HepG2 (cell line): ENCODE measurements at places on chromosomes 11 and 22.
A peak's percentile ranks its signal among the peaks of the same experiment; 100 is the strongest.

DNA sequence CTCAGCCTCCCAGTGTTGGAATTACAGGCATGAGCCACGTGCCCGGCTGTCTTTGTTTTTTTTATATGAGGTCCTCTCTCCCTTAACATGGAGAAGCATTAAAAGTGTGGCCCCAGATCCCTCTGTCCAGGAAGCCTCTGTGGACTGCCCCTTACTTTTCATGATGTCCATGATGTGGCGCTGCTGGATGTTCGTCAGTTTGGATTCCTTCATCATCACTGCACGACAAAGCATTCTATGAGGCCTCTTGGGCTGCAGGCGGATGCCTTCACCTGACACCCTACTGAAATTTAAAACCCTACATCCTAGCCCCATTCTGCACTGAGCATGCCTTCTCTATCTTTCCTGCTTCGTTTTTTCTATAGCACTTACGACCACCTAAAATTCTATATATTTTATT lies 2.1 kb downstream of the C22orf23 start:
- H3K36me3 ChIP-seq, result no peaks in the 10 kb centered on the region
- no peaks in the 10 kb centered on the region for H3K27me3 ChIP-seq
- H3K4me1 ChIP-seq, result peaks cover 48% of the 10 kb centered on the region
- peak; percentile 47 for DNase-seq
- H3K4me3 ChIP-seq, result no peak overlapping the region

DNA sequence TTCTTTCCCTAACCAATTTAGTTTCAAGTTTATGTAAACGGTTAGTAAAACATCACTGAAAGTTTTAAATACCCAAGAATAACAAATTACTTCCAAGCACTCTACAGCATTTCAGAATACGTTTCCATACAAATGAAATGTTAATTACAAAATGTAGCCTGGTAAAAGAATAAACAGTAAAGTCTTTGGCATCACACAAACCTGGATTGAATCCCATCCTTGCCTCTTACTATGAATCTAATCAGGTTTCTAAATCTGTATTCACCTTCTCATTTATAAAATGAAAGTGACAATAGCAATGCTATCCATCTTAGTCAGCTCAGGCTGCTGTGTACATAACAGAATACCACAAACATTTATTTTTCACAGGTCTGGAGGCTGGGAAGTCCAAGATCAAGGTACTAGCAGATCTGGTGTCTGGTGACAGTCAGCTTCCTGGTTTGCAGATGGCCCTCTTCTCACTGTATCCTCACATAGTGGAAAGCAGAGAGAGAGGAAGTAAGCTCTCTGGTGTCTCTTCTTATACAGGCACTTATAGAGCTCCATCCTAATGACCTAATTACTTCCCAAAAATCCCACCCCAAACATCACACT lies 19.2 kb downstream of the FAM168A start:
- H3K27me3 ChIP-seq, result no peaks in the 10 kb centered on the region
- peak; percentile 38 for DNase-seq
- H3K4me3 ChIP-seq, result no peak overlapping the region
- peaks cover 17% of the 10 kb centered on the region for H3K4me1 ChIP-seq

- peaks cover 28% of the 10 kb centered on the region for H3K4me1 ChIP-seq
- no peak overlapping the region for H3K4me3 ChIP-seq
- no peak overlapping the region for H3K27ac ChIP-seq
- no peaks in the 10 kb centered on the region for H3K36me3 ChIP-seq
- peaks cover 3% of the 10 kb centered on the region; the same call in 2 of the 3 replicates for H3K27me3 ChIP-seq
These were observed 99.7 kb upstream of the IGLL5 start for GRCh38 chr22:22787786-22788459.

DNA sequence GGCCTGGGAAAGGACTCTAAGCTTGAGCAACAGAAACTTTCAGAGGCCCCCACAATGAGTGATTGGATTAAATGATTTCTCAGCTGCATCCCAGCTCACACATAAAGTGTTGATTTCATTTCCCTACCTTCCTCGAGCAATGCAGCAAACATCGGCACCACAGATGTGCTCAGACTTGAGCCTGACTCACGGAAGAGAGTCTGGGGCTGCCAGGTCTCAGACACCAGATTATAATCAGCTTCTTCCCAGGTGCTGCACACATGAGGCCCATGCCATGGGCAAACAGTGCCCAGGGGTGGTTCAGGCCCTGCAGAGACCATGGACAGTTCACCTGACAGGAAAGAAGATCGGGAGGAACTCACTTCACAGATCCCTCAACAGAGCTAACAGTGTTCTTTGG lies 226.6 kb upstream of the TENM4 start:
- H3K4me3 ChIP-seq, result no peak overlapping the region
- H3K27ac ChIP-seq, result no peak overlapping the region
- H3K36me3 ChIP-seq, result no peaks in the 10 kb centered on the region
- no peaks in the 10 kb centered on the region; the same call in 1 of the 2 replicates for H3K27me3 ChIP-seq

DNA sequence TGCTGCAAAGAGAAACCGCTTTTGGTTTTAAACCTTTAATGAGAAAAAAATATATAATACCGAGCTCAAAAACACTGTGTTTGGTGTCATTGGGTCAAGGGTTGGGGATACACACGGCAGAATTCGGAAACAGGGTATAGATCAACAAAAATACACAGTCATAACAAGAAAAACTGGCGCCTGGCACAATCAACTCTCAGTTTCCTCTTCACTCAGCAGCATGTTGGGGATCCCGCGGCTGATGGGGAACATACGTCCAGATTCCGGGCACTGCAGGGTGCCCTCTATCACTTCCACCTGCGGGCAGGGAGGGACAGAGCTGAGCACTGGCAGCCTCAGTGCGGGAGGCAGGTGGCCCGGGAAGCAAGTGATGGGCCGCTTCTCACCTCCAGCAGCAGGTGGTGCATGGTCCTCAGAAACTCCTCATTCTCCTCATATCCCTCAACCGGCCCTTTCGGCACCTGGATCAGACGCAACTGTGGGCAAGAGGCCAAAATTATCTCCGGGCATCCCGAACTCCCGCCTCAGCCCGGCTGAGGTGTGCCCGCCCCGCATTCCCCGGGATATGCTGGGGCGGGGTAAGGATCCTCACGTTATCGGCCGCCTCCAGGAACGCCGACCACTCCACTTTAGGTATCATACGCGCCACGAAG lies 561 bp downstream of the TRMT112 start:
- peaks cover 22% of the 10 kb centered on the region for H3K4me1 ChIP-seq
- peak; percentile 41 for DNase-seq
- H3K4me3 ChIP-seq, result peak overlapping the region; percentile 99
- H3K27ac ChIP-seq, result peak overlapping the region; percentile 98
- no peaks in the 10 kb centered on the region for H3K27me3 ChIP-seq
- peaks cover 1% of the 10 kb centered on the region; the same call in 1 of the 2 replicates for H3K36me3 ChIP-seq

GRCh38 chr11:120226242-120226641 lies 13.7 kb upstream of the POU2F3 start:
- no peaks in the 10 kb centered on the region for H3K27me3 ChIP-seq
- no peak for DNase-seq
- no peak overlapping the region for H3K4me3 ChIP-seq

- H3K36me3 ChIP-seq, result no peaks in the 10 kb centered on the region
- peaks cover 48% of the 10 kb centered on the region for H3K4me1 ChIP-seq
- peak overlapping the region; percentile 71 for H3K27ac ChIP-seq
These were observed 203.0 kb upstream of the SORL1-AS1 start for GRCh38 chr11:121655537-121656327.

GRCh38 chr11:72426103-72426757 lies 8.1 kb downstream of the CLPB start:
- H3K4me3 ChIP-seq, result no peak overlapping the region
- H3K27ac ChIP-seq, result no peak overlapping the region
- no peaks in the 10 kb centered on the region for H3K27me3 ChIP-seq
- peaks cover 65% of the 10 kb centered on the region for H3K4me1 ChIP-seq

- no peaks in the 10 kb centered on the region; the same call in 1 of the 2 replicates for H3K4me1 ChIP-seq
- H3K4me3 ChIP-seq, result no peak overlapping the region
- no peak for DNase-seq
- H3K36me3 ChIP-seq, result no peaks in the 10 kb centered on the region; the same call in 1 of the 2 replicates
- no peak overlapping the region for H3K27ac ChIP-seq
These were observed 68.4 kb downstream of the GAS2 start for GRCh38 chr11:22734628-22735345.

- H3K27me3 ChIP-seq, result peaks cover 1% of the 10 kb centered on the region; the same call in 1 of the 2 replicates
- no peak overlapping the region for H3K4me3 ChIP-seq
- H3K36me3 ChIP-seq, result no peaks in the 10 kb centered on the region
- no peak overlapping the region for H3K27ac ChIP-seq
- no peak for DNase-seq
These were observed 119.8 kb upstream of the TBCEL start for GRCh38 chr11:120904116-120904515.

DNA sequence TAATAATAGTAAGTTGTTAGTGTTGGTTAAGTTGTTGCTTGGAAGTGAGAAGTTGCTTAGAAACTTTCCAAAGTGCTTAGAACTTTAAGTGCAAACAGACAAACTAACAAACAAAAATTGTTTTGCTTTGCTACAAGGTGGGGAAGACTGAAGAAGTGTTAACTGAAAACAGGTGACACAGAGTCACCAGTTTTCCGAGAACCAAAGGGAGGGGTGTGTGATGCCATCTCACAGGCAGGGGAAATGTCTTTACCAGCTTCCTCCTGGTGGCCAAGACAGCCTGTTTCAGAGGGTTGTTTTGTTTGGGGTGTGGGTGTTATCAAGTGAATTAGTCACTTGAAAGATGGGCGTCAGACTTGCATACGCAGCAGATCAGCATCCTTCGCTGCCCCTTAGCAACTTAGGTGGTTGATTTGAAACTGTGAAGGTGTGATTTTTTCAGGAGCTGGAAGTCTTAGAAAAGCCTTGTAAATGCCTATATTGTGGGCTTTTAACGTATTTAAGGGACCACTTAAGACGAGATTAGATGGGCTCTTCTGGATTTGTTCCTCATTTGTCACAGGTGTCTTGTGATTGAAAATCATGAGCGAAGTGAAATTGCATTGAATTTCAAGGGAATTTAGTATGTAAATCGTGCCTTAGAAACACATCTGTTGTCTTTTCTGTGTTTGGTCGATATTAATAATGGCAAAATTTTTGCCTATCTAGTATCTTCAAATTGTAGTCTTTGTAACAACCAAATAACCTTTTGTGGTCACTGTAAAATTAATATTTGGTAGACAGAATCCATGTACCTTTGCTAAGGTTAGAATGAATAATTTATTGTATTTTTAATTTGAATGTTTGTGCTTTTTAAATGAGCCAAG lies 2.7 kb downstream of the NEAT1 start:
- no peak for DNase-seq
- H3K4me3 ChIP-seq, result peak overlapping the region; percentile 94
- no peaks in the 10 kb centered on the region for H3K27me3 ChIP-seq
- H3K27ac ChIP-seq, result peak overlapping the region; percentile 100
- no peaks in the 10 kb centered on the region; the same call in 1 of the 3 replicates for H3K36me3 ChIP-seq

GRCh38 chr11:10382518-10382917 lies 72.5 kb upstream of the AMPD3 start:
- no peak for DNase-seq
- H3K36me3 ChIP-seq, result no peaks in the 10 kb centered on the region
- H3K27ac ChIP-seq, result no peak overlapping the region
- H3K27me3 ChIP-seq, result no peaks in the 10 kb centered on the region
- no peaks in the 10 kb centered on the region for H3K4me1 ChIP-seq

- DNase-seq, result no peak
- H3K27me3 ChIP-seq, result no peaks in the 10 kb centered on the region
- no peaks in the 10 kb centered on the region for H3K4me1 ChIP-seq
- no peaks in the 10 kb centered on the region for H3K36me3 ChIP-seq
- no peak overlapping the region for H3K27ac ChIP-seq
- no peak overlapping the region for H3K4me3 ChIP-seq
These were observed 137.3 kb upstream of the KIRREL3 start for GRCh38 chr11:127137771-127138280.

DNA sequence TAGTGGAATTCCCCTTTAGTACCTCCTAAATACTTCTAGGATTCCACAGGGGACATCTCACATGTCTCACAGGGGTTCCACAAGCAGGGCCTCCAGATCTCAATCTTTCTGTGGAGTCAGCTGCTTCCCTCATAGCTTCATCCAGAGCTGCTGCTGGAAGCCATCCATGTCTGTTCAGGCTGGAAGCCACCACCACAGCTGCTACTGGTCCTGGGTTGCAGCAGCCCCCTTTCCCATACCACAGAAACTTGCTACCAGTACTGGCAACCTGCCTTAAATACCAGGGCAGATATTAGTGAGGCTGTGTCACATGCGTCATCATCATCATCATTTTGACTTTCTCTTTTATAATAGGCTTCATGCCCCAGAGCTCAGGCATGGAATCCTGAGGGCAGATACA lies 242.7 kb upstream of the NCAM1 start:
- H3K27ac ChIP-seq, result no peak overlapping the region
- no peaks in the 10 kb centered on the region for H3K4me1 ChIP-seq
- no peaks in the 10 kb centered on the region for H3K36me3 ChIP-seq
- DNase-seq, result no peak
- no peaks in the 10 kb centered on the region for H3K27me3 ChIP-seq

DNA sequence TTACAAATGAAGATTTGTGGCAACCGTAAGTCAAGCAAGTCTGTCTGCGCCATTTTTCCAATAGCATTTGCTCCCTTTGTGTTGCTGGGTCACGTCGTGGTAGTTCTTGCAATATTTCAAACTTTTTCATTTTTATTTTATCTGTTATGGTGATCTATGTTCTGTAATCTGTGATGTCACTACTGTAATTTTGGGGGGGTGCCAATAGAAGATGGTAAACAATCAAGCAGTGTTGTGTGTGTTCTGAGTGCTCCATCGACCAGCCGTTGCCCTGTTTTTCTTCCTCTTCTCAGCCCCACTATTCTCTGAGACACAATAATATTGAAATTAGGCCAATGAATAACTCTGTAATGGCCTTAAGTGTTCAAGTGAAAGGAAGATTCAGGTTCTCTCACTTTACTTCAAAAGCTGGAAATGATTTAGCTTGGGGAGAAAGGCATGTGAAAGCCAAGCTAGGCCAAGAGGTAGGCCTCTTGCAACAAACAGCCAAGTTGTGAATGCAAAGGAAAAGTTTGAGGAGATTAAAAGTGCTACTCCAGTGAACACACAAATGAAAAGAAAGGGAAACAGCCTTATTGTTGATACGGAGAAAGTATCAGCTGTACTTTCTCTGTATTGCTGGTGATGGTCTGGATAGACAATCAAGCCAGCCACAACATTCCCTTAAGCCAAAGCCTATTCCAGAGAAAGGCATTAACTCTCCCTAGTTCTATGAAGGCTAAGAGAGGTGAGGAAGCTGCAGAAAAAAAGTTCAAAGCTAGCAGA lies 7.5 kb downstream of the ZC3H12C start:
- H3K4me1 ChIP-seq, result peaks cover under 1% of the 10 kb centered on the region; the same call in 1 of the 2 replicates
- H3K36me3 ChIP-seq, result no peaks in the 10 kb centered on the region
- DNase-seq, result no peak
- no peaks in the 10 kb centered on the region for H3K27me3 ChIP-seq

DNA sequence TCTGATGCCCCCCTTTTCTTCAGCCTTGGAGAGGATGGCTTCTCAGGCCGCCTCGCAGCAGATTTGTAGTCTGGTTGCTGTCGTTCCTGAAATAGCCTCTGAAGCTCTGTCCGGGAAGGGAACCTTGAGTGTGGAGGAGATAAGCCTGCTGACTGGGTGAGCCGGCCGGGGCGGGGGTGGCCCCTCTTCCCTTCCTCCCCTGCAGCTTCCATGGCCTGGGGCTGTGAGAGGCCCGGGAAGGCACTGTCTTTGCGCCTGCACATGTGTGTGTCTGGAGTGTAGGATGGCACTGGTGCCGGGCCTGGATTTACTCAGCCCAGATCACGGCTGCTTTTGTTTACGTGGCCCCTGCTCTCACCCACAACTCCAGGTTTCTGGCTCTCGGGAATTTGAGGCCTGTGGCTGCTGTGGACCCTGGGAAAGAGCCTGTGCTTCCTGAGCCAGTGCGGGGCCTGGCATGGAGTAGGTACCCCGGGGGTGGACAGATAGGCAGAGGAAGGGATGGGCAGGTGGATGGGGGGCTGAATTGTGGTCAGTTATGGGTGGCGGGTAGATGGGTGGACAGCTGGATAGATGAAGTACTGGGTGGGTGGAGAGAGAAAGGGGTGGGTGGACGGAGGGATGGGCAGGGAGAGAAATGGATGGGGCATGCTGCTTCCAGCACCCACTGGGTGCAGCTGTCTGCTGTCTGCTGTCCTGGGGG lies 16.6 kb downstream of the KCNQ1 start:
- no peak for DNase-seq
- H3K36me3 ChIP-seq, result no peaks in the 10 kb centered on the region
- H3K4me1 ChIP-seq, result peaks cover 21% of the 10 kb centered on the region
- peaks cover 12% of the 10 kb centered on the region for H3K27me3 ChIP-seq
